ENCODE measurements at places on chromosomes 2 and 18. TPM values are rescaled to one million over a fixed set of nuclear protein-coding genes. Genes with fewer than 3 reads are reported as not detected.

DNA sequence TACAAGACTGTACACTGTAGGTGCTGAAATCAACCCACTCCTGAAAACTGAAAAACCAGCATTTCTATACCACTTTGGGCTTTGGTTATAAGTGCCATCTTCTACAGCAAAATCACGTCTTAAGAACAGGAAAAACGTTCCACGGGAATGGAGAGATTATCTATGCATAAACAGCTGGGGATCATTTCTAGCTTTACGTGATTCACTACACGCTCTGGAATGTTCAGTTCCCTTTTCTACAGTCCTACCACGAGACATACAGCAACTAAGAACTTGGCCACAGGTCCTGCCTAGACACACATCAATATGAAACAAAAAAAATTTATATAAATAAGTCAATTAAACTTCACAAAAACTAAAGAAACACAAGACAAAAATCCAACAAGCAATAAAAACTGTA is 3.6 kb downstream of the CXCR4 start:
- DNase-seq = no peak

- DNase-seq = no peak
Observed at GRCh38 chr2:65688141-65688886, 255.9 kb upstream of the SPRED2 start.

The CD8B2 gene
- total RNA-seq = not detected

The EIPR1 gene
- 38.0 TPM for total RNA-seq
